ENCODE measurements at places on chromosomes 7 and 10.

DNA sequence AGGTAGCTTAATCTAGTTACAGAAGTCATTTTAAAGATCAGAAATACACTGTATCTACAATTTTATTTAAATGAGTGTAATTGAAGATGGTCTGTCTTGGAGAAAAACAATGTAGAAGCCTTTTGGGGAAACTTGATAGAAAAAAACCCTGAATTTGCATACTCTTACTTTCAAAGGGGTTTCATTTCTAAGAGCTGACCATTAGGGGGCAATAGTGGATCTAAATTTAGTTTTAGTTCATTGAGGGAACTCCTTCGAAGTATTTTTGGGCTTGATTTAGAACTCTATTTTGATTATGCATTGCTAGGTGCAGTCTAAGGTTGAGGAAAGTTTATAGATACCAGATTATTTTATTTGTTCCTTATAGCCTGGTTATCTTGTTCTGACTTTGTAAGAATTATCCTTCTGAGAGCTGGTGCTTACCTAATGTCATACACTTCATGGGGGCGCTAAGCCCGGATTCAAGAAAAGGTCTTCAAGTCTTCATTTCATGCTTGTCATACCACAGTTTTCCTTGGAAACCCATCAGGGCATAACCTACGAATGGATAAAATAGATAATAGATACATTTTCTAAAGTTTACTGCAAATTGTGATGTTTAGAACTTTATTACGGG, 69.1 kb upstream of the MXI1 start:
- no peak for DNase-seq

GRCh38 chr7:134448356-134449229, 10.3 kb downstream of the AKR1B1 start:
- no peak for DNase-seq

DNA sequence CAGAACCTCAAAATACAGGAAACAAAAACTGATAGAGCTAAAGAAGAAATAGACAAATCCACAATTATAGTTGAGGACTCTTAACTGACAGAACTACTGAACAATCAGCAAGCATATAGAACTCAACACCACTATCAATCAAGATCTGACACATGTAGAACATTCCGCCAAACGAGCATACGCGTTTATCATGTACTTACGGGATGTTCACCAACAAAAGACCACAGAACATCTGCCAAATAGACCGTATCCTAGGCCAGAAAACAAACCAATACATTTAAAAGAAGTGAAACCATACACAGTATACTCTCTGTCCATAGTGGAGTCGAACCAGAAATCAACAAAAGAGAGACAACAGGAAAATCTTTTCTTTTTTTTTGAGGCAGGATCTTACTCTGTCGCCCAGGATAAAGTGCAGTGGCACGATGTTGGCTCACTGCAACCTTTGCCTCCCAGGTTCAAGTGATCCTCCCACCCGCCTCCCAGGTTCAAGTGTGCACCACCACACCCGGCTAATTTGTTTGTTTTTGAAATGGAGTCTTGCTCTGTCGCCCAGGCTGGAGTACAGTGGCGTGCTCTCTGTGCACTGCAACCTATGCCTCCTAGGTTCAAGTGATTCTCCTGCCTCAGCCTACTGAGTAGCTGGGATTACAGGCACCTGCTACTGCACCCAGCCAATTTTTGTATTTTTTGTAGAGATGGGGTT, 5.1 kb downstream of the GNA12 start:
- no peak for DNase-seq

- no peak for DNase-seq
Observed at GRCh38 chr7:34208878-34209621, 303.7 kb downstream of the BMPER start.

DNA sequence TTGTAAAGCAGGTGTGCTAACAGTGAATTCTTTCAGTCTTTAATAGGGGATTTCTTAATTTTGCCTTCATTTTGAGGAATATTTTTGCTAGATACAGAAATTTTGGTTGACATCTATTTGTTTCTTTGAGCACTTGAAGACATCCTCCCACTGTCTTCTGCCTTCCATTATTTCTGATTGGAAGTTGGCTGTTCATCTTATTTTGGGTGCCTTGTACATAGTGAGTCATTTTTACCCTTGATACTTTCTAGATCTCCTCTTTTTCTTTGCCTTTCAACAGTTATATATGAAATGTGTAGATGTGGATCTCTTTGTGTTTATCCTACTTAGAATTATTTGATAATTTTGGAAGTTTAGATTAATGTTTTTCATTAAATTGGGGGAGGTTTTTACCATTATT, 631.0 kb downstream of the AUTS2 start:
- no peak for DNase-seq

GRCh38 chr10:6170638-6171037, 32.1 kb upstream of the PFKFB3 start:
- DNase-seq = no peak

DNA sequence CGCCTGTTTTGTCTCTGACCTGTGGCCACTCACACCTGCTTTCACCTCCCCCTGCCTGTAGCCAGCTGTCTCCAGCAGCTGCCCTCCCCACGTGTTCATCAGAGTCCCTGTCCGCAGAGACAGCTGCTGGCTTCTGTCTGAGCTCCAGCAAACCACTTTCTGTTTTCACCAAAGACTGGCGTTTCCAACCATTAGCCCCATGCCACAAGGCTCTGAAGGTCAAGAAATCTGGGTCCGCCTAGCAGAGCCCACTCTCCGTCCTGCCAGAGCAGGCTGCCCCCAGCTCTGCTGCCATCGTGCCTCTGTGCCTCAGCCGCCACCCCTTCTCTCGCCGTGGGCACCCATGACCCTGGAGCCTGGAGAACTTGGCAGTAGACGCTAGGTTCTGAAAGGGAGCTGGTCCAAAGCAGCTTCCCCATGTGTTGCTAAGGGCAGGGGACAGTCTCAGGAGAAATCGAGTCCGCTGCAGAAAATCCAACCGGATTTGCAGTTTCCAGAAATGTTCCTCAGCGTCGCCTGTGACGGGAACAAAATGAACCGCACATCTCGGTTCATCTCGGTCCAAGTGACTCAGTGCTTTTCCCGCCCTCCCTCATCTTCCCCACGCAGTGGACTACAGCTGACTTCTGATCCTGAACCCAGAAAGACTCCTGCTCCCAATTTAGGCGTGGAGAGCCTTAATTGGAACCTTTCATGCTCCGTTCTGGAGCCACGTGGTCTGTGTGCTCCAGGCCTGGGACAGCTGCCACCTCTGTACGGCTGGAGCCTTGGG, 28.0 kb downstream of the TMEM120A start:
- no peak for DNase-seq

- DNase-seq = no peak
Observed at GRCh38 chr7:21967598-21968003, 21.9 kb upstream of the CDCA7L start.

GRCh38 chr10:51910596-51910995, 211.2 kb upstream of the CSTF2T start:
- no peak for DNase-seq

GRCh38 chr7:77942431-77942830, 143.9 kb downstream of the PHTF2 start:
- no peak for DNase-seq

DNA sequence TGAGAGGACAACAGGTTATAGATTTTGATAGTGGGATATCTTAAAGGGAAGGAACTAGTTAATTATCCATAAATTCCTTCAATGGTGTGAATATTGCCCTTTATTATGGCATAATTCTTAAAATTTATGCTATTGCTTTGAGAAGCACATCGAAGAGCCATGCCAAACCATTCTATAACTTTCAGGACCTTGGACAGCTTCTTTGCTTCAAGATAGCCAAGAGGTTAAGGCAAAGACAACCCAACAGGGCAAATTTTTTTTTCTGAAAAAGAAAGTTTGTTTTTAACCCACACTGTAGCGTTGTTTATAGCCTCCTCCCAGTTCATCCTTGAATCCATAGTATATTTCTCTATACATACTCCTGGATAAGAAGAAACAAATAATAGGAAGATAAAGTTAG, 103.2 kb downstream of the NRG3 start:
- DNase-seq = no peak

DNA sequence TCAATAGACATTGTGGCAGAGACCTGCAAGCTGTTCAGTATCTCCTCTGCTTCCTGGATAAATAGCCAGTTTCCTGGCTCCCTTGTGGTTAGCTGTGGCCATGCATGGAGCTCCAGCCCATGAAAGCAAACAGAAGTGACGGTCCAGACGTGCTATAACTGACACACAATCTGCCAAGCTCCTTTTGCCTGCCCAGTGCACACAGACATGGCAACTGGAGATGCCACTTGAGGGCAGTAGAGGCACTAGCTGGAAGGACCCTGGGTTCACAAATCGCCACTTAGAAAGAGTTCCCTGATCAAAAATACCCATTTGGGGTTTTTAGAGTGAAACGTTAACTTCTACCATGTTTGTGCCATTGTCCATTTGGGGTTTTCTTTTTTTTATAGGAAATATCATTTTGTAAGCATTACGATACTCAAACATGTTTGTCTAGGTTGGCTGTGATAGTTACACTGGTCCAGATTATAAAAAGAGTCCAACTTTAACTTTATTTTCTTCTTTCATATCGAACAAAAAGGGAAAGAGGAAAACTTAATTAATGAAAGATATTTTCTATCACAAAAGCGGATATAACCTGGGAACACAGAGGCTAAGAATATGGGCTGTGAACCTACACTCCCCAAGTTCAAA, 31.3 kb downstream of the KIN start:
- peak; percentile 1 for DNase-seq

- no peak for DNase-seq
Observed at GRCh38 chr7:23098460-23098859, 7.1 kb upstream of the KLHL7 start.

DNA sequence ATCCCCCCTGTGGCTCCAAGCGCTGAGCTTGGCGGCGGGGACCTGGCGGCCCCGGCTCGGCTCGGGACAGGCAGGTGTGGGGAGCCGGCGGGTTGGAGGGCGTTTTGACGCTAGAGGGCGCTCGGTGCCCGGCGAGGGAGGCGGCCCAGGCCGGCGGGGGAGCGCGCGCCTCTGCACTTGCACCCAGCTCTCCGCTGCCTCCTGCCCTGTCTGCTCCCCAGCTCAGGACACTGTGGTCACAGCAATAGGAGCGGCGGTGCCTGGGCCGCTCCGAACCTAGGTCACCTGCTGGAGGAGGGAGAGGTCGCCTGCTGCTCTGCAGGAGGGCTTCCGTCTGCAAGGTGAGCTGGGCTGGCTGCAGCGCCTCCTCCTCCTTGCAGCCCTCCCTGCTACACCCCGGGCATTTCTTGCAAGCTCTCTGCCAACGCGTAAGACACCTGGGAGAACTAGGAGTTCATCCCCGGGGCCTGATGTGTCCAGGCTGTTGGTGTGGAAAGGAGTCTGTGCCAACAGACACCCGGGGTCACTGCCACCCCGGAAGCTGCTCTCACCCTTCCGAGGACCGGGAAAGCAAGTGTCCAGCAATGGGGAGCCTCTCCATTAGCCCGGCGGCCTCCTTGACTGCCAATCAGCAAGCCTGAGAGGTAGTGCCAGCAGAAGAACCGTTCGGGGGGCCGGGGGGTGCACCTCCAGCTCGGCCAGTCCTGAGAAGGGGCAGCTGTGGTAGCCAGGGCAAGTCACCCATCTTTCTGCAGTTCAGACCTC, 620.4 kb downstream of the GALNT17 start:
- DNase-seq = no peak

GRCh38 chr7:13990319-13990983, 985 bp upstream of the ETV1 start:
- DNase-seq = no peak

- no peak for DNase-seq
Observed at GRCh38 chr7:114977277-114977676, 55.4 kb downstream of the MDFIC start.

DNA sequence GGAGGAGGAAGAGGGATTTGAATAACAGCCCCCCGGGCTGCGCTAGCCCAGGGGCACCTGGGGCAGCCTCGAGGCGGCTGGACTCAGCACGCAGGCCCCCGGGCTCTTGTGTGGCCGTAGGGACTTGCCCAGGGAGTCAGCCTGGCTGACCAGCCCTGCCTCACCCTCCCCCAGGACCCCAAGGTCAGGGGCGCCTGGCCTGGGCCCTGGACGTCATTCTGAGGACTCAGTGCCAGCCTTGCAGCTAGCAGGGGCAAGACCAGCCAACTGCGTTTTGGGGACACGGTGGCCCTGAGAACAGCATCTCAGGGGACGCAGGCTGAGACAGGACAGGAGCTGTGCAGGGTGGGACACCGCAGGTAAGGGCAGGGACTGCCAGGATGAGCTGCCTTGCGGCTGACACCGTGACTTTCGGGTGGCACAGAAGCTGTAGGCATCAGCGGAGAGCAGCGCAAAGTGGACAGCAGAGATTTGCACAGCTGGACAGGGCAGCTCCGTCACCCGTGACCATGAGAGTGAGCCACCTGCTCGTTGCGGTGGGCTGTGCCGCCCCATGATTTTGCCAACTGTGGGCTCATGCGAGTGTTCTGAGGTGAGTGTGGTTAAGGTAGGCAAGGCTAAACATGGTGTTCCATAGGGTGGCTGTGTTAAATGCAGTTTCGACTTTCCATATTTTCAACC, 48.1 kb upstream of the UBE3C start:
- no peak for DNase-seq

DNA sequence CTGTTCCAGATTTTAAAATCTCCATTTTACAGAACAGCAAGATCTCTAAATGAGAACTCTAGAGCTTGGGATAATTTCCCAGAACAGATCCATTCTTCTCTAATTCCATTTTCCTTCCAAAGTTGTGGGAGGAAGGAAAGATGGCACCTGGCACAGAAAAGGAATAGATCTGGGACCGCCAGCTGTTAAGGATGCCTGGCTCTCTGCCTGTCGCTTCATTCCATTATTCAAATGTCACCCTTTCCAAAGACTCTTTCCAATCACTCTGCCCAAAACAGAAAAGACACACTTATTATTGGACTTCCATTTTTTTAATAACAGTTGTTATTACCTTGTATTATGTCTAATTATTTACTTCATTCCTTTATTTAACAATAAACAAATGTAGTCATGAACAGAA, 751 bp upstream of the OR9A2 start:
- no peak for DNase-seq

DNA sequence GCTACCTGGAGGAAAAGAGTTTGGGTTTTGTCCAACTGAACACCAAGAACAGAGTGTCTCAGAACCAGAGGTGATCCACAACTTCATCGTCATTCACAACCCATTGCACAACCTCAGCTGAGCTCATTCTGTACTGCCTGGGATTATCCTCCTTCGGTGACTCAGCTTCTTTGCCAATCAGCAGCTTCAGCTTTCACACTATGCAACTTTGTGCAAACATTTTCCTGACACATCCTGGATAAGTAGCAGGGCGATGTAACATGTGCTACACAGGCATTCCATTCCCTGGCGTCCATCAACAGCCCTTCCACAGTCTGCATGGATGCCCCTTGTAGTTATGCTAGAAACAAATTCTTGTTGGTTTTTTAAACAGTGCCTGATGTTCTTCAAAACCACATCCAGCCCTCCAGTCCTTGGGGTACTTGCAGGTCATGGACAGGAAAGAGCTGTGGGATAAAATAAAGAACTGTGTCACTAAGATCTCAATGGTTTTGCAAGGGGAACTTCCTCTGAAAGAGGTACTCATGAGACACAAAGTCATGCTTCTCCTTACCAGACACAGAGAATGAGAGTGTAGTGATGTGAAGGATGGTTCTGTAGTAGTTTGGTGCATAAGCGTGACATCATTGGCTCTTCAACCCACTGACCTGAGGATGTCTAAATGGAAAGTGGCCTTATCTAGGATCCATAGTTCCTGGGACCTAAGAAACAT, 478.5 kb downstream of the KIF20B start:
- DNase-seq = no peak

All from activated CD4-positive, alpha-beta T cell treated with anti-CD3 and anti-CD28 coated beads, Interleukin-2, amount 50 U/mL, for 4 hours (primary cell).